Endothelial cell of coronary artery (primary cell): ENCODE measurements at places on chromosomes 1 and 21. TPM values are rescaled to one million over a fixed set of nuclear protein-coding genes. Genes with fewer than 3 reads are reported as not detected.

CLEC20A gene
- not detected in 2 replicates for total RNA-seq

DENND2D gene
- 0.63 and 1.1 TPM in 2 replicates for total RNA-seq

IFNLR1 gene
- total RNA-seq, result 0.09 TPM in 1 of 2 replicates, not detected in the other

CNIH3 gene
- 1.5 and 2.4 TPM in 2 replicates for total RNA-seq

MATN1 gene
- not detected in 2 replicates for total RNA-seq

FRRS1 gene
- total RNA-seq, result 0.94 and 2.1 TPM in 2 replicates

IGSF3 gene
- total RNA-seq, result 0.36 and 0.47 TPM in 2 replicates

CADM3 gene
- total RNA-seq, result 8.9 and 21.2 TPM in 2 replicates

SPRR3 gene
- total RNA-seq, result not detected in 2 replicates

KIAA1614 gene
- total RNA-seq, result 1.1 and 3.3 TPM in 2 replicates

AGMAT gene
- total RNA-seq, result 0.27 and 0.38 TPM in 2 replicates

OR2T11 gene
- total RNA-seq, result not detected in 2 replicates

GJA4 gene
- 19.4 and 68.6 TPM in 2 replicates for total RNA-seq

GPR161 gene
- 25.4 and 26.7 TPM in 2 replicates for total RNA-seq

PLEKHN1 gene
- 0.19 and 0.36 TPM in 2 replicates for total RNA-seq

CYP4A11 gene
- not detected in 2 replicates for total RNA-seq

TAL1 gene
- total RNA-seq, result 25.4 and 30.3 TPM in 2 replicates

NBPF10 gene
- 0.81 and 1.5 TPM in 2 replicates for total RNA-seq

PRKAA2 gene
- 3.0 and 3.1 TPM in 2 replicates for total RNA-seq

MX2 gene
- total RNA-seq, result 0.18 and 0.19 TPM in 2 replicates

RAP1GAP gene
- total RNA-seq, result 0.09 and 0.18 TPM in 2 replicates

SH2D5 gene
- 0.81 and 0.85 TPM in 2 replicates for total RNA-seq

VWA5B1 gene
- total RNA-seq, result not detected in 2 replicates

ELAPOR1 gene
- 0.09 and 0.27 TPM in 2 replicates for total RNA-seq

LRRC7 gene
- total RNA-seq, result under 0.01 TPM in 1 of 2 replicates, not detected in the other

MYBPH gene
- not detected in 2 replicates for total RNA-seq

SCCPDH gene
- total RNA-seq, result 53.5 and 56.2 TPM in 2 replicates

CR1 gene
- not detected in 2 replicates for total RNA-seq

CLDN17 gene
- total RNA-seq, result not detected in 2 replicates

SH2D1B gene
- total RNA-seq, result under 0.01 TPM in 1 of 2 replicates, not detected in the other

ZNF683 gene
- total RNA-seq, result not detected in 2 replicates

KRTAP10-4 gene
- total RNA-seq, result not detected in 2 replicates

PROX1 gene
- 0.56 and 3.1 TPM in 2 replicates for total RNA-seq

SLC2A5 gene
- under 0.01 TPM in 2 replicates for total RNA-seq

ALDH4A1 gene
- total RNA-seq, result 11.8 and 11.9 TPM in 2 replicates

NEK2 gene
- 10.5 and 18.2 TPM in 2 replicates for total RNA-seq

NOS1AP gene
- 0.66 and 0.81 TPM in 2 replicates for total RNA-seq

NFYC gene
- total RNA-seq, result 17.5 and 21.8 TPM in 2 replicates

TTC39A gene
- total RNA-seq, result 0.81 and 0.85 TPM in 2 replicates

PGLYRP3 gene
- not detected in 2 replicates for total RNA-seq

SAMSN1 gene
- 0.75 and 6.5 TPM in 2 replicates for total RNA-seq

CRNN gene
- not detected in 2 replicates for total RNA-seq

TMEM52 gene
- total RNA-seq, result 0.09 TPM in 2 replicates

DFFA gene
- total RNA-seq, result 54.3 and 69.6 TPM in 2 replicates

FABP3 gene
- total RNA-seq, result 0.18 and 0.47 TPM in 2 replicates

FCRL4 gene
- not detected in 2 replicates for total RNA-seq

OR4F29 gene
- 0.19 TPM in 1 of 2 replicates, not detected in the other for total RNA-seq

MMEL1 gene
- 1.3 and 2.9 TPM in 2 replicates for total RNA-seq

GFI1 gene
- total RNA-seq, result 0.18 and 0.19 TPM in 2 replicates

BTBD8 gene
- total RNA-seq, result 1.6 and 1.8 TPM in 2 replicates

SON gene
- total RNA-seq, result 128 and 152 TPM in 2 replicates

SEC22B gene
- 25.4 and 28.9 TPM in 2 replicates for total RNA-seq

EYA3 gene
- 10.0 and 10.6 TPM in 2 replicates for total RNA-seq

DNASE2B gene
- total RNA-seq, result not detected in 2 replicates

SFN gene
- total RNA-seq, result 0.28 TPM in 1 of 2 replicates, not detected in the other

PPIAL4G gene
- not detected in 2 replicates for total RNA-seq

KTI12 gene
- total RNA-seq, result 10.6 and 10.7 TPM in 2 replicates

ASCL5 gene
- not detected in 2 replicates for total RNA-seq

FMOD gene
- total RNA-seq, result 0.47 TPM in 1 of 2 replicates, not detected in the other

RFX5 gene
- total RNA-seq, result 38.9 and 44.3 TPM in 2 replicates
